Smooth muscle cell of the brain vasculature (primary cell): ENCODE measurements at places on chromosomes 3 and 15.

DNA sequence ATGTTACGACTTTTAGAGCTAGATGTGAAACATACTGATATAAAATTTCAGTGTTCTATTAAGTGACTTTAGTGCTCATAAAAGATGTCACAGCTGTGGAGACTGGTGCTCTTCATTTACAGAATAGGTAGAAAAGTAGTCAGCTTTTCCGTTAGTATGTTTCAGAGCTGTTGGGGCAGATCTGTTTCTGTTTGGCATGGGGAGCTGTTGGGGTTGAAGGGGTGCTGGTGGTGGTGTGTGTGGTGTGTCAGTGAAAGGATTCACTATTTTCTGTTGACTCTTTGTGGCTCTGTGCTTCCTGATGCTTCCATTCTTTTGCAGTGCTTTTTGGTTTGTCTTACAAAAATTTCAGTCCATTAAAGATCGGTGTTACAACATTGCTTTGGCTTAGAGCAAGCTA, 3.2 kb downstream of the UBE2E2 start:
- DNase-seq: no peak

DNA sequence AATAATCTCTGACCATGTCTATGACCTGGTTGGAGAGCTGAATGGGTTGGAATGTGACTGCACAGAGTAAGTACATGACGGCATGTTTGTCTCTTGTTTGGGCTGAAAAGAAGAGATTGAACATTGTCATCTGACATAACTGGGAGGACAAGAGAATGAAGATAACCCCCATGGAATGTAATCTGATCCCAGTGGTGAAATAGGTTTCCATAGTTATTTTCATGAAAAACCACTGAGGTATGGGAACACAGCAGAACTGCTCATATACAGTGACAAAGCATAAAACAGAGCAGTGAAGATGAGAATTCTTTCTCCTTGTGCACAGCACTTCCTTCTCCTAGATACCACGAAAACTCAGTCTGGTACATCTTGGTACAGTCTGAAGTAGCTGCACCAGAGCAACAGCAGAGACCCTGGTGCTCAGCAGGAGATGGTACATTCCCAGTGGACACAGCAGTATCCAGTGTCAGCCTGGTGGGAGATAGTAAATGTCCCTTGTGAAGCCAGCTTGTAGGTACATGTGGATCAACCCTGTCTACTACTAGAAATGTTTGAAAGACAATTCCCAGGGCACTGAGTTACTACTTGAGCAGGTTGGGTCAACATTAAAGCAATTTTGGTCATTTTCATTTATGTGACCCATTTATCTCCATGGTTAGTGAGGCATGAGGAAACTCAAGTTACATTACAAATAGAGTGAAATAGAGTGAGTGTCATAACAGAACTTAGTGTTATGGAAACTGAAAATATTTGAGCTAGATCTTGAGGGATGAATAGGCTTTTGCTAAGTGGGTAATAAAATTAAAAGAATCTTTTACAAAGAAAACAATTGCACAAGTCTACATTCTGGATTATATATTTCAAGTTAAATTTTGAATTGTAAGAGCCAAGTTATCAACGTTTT, 178.3 kb downstream of the SUCNR1 start:
- DNase-seq: no peak

DNA sequence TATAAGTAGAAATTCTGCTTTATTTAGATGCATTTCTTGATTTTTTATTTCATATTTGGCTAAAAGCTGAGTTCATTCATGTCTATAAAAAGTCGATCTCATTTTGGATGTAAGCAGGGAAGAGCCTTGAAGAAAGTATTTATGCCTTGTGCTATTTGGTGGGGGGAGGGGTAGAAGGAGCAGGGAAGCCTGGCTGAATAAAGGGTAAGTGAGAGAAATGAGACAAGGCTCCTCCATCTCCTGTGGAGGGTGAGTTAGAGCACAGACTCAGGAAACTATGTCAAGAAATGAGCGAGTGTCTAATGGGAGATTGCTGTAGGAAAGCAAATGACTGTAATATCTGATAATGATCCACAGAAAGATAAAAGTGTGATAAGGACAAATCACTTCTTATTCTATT, 121.8 kb upstream of the ATP11B start:
- DNase-seq: no peak

- DNase-seq: no peak
These were observed 51.6 kb downstream of the WDR76 start for GRCh38 chr15:43878446-43878845.

DNA sequence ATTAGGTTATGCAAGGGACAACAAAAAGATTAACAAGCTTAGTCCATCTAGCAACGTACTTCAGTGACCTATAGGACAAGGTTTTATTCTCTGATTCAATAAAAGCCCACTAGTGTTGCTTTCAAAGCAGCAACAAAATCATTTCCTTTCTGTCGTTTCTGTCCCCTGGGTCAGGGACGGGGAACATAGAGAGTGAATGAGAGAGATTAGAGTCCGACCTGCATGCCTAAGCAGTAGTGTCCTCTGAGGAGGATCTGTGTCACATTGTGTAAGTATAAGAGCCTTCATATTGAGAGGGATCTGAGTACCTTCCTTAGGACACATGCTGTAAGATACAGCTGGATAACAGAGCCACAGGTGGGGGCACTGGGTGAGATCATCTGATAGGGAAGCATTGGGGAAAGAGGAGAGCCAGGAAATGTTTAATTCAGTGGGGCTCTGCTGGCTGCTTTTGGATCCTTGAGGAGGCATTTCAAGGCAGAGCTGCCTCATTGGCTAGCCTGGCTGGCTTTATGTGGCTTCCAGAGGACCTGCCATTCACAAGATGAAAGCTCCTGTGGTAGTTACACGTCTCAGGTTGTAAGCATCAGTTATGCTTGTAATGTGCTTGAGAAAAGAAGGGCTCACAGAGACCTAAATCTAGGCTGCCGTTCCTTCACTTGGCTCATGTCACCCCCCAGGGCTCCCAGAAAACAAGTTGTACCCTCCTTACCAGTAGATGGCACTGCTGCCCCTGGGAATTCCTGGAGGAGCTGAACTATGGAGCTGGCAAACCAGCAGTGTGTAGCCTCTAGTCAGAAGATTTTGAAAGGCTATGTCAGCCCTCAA, 2.7 kb downstream of the TMEM108 start:
- DNase-seq: peak; percentile 64

DNA sequence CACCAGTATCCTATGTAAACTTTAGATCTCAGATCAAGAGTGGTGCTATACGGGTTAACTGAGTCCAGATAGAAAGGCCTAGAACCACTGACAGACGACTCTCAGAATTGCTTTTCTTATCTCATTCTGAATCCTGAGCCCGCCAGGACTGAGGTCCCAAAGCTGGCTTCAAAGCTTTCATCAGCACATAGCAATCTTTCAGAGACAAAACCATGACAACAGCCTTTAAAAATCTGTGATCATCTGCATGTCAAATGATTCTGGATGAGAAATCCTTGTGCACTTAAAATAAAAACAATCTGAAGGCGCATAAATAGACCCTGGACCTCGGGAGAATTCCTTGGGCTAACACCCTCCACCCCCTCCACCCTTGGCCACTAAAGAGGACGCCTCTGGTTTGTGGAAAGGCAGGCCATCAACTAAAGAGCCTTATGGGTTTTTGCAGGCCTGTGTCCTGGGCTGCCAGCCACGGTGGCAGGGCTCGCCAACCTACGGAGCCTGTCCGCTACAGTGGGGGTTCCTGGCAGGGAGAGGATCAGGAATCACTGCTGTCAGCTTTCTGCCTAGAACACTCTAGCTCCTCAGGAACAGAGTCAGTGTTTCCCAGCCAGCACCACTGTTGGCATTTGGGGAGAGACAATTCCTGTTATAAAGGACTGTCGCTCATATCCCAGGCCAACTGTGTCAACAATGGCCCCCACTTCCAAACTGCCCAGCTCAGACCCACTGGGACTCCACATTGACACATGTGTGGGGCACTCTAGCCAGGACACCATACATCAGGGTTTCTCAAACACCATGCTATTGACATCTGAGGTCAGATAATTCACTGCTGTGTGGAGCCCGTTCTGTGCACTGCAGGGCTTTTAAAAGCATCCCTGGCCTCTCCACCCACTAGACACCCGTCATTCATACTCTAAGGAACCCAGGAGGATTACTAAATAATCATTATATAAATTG, 20.2 kb downstream of the TLE3 start:
- DNase-seq: no peak

DNA sequence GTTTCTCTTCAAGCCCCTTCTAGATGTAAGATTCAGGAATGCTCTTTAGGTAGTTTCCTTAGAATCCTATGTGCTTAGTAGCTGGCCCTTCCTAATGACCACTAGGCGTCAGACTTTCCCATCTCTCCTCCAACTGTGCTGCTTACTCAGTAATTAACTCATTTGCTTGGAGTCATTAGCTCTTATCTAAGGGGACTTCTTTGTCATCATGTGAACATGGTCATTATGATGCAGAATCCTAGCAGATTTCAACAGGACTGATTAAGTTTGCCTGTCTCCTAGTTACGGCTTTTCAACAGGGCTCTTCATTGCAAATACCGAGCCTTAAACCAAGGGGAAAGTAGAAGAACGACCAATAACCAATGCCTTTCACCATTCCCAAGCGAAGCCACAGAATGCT, 46.4 kb downstream of the GJD2 start:
- DNase-seq: no peak

- no peak for DNase-seq
These were observed 75.4 kb downstream of the PFN2 start for GRCh38 chr3:149895339-149895738.

DNA sequence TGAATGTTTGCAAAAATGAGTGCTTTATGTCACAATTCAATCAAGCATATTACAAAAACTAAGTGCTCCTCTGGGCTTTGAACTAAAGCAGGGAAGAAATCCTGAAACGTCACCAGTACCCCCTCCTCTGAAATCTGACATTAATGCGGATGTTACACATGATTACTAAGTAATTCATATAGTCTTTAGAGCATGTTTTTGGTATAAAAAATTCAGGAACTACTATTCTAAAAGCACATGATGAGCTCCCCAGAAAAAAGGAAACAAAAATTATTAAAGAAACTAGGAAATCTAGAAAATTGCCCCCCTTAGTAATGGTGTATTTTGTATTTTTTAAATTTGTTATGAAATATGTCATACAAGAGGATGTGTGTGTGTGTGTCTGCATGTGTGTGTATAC, 87.7 kb downstream of the MYO5A start:
- DNase-seq: no peak

- no peak for DNase-seq
These were observed 255.2 kb downstream of the LSAMP start for GRCh38 chr3:116190095-116190494.

GRCh38 chr15:99993681-99994131, 260.5 kb upstream of the LYSMD4 start:
- no peak for DNase-seq
